ENCODE measurements at places on chromosomes 7 and 10.

DNA sequence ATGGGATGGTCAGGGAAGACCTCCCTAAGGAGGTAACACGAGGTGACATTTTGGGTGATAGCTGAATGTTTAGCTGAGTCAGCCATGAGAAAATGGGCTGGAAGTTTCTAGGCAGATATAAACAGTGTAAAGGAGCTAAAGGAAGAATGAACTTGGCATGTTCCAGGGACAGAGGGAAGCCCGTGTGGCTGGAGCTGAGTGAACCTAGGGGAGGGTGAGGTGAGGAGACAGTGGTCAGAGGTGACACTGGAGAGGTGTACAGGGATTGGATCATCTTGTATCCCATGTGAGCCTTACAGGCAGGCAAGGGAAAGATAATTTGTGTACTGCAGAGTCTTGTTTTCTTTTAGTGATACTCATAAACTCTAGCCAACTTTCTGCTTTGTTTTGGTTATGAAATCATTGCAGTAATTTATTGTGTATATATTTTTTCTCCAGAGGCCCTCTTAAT, 1.8 kb downstream of the STARD3NL start:
- peak; percentile 40 for DNase-seq

DNA sequence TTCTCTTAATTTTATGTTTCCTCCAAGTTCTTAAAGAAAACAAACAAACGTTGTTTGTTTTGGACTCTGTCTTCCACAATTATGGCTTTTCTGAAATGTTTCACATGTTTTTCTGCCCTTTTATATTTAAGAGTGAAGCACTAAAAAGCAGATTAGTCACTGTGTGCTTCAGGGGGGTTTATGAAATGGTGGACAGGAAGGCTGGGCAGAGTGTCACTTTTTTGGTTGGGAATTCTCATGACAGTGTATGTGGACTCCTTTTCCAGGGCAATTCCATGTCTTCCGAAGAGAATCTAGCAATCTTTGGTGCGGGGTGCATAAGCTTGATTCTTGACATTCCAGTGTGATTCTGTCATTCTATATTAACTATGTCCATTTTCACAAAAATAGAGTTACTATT, 669.4 kb downstream of the PARD3 start:
- DNase-seq = no peak

DNA sequence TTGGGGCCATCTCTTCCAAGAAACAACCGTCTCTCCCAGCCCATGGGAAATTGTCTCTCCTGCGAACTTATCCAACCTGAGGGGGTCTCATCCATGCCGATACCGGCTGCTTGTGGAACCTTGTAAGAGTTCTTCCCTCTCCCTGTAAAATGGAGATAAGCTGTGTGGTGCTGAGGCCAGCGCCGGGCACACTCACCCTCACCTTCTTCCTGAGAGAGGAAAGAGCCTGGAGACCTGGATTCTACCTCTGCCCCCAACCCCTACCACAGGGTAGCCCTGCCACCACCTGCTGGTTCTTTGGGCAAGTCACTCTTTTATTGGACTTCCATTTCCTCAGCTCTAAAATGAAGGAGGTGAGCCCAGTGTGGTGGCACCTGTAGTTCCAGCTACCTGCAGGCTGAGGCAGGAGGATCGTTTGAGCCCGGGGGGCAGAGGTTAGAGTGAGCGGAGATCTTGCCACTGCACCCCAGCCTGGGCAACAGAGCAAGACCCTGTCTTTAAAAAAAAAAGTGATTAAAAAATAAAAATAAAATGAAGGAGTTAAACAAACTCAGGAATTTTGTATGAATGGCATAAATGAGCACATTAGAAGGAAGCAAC, 38.4 kb upstream of the PSAP start:
- no peak for DNase-seq

DNA sequence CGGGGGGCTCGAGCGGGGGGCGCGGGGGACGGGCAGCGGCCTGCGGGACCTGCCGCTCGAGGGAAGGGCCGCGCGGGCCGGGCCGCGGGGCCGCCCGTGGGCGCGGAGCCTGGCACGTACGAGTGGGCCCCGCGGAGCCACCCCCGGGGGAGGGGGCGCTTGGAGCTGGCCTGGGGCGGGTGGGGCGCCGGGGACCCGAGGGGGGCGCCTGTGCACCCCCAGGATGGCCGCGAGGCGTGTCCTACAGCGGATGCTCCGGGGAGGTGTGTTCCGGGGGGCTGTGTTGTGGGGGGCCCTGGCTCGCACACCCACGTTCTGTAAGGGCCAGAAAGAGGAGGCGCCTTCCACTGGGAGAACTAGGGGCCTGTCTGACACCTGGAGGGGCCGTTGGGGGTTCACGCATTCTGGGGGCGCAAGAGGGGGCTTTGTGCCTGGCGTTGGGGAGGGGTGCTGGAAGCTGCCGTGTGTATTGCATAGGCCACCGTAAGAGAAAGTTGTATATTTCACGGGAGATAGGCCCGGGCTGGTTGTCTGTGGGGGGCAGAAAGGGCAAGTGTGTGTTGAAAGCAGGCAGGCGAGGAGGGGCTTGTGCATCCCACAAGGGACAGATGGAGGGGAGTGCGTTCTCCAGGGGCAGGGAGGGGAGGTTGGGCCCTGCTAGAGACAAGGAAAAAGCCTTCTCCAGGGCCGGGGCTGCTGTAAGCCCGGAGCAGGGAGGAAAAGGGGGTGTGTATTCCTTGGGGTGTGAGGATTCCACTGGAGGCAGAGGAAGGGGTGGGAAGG, 663 bp downstream of the VPS37D start:
- DNase-seq = no peak

DNA sequence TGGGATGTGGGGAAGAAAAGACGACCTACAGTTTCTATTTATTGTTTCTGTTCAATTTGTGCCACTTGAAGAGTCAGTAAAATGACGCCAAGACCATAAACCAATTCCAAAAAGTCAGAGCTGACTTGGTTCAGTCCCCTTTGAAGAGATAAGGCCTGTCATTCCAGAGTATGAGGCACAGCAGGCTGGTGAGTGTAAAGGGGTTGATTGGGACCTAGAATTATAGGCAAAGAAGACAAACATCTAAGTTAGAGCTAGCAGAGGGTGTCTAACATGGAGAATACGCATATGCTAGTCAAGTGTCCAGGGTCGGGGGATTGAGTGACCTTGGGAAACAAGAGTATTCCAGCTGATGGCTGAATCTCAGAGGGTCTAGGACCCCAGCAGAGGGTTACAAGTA, 23.6 kb downstream of the NRP1 start:
- DNase-seq = no peak

DNA sequence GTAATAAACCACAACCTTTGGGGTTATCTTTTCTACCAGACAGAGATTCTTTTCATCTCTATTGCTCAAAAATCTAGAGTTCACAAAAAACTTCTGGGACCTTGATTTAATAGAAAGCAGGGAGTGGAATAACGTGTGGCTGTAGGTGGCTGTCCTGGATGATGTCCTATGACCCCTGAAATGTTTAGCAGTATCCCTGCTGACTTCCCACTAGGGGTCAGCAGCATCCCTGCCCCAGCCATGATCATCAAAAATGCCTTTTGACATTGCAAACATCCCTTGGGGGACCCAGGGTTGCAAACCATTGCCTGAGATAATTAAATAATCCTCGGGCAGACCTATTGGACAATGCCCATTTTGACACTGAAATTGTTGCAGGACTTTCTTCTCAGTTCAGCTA, 177.1 kb downstream of the USP6NL start:
- peak; percentile 57 for DNase-seq

DNA sequence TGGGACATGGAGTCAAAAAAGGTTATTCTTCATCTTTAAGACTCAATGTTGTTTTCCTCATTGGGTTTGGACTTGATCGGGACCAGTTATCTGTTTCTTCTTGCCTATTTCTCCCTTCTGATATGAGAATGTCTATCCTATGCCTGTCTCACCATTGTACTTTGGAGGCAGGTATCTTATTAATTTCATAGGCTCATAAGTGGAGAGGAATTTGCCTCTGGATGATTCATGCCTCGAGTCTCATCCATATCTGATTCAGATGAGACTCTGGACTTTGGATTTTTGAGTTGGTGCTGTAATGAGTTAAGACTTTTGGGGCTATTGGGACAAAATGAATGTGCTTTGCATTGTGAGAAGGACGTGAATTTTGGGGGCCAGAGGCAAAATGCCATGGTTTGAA, 36.2 kb upstream of the CCDC7 start:
- no peak for DNase-seq

GRCh38 chr7:108001764-108002725, 916 bp downstream of the LAMB1 start:
- no peak for DNase-seq

- no peak for DNase-seq
Observed at GRCh38 chr7:2214636-2215035, 18.1 kb downstream of the MAD1L1 start.

- no peak for DNase-seq
Observed at GRCh38 chr7:18425838-18426445, 69.6 kb upstream of the HDAC9 start.

DNA sequence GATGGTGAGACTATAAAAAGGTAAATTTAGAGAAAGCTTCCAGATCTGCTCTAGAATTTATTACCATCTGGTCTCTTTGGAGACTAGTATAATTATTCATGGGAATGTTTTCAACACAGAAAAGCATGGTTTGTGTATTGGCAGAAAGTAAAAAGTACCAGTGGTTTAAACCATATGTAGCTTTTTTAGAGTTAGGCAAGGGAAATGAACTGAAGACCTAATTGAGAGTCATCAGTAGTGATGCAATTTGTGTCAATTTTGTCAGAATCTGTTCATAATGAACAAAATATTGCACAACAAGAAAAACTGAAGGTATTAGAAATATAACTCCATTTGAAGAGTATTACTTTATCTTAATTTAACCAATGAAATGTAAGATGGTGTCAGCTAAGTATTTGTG, 181.4 kb downstream of the ADK start:
- no peak for DNase-seq

DNA sequence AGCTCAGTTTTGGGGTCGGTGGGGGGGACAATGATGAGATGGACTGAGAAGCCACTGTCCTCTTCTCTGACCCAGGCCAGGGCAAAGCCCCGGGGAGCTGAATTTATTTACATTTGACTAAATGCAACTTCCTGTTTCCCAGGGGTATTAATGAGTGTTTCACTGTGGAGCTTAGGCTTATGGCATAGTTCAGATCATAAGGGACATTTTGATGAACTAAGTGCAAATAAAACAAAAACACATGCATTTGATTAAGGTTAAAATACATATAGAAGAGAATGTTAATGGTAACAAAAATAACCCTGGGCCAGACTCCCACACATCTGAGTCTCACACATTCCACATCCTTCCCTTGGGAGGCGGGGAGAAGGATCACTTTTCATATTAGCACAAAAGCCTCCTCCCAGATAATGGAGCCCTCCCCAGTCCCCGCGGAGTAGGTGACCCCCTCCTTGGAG, 320.6 kb downstream of the FRMD4A start:
- no peak for DNase-seq

DNA sequence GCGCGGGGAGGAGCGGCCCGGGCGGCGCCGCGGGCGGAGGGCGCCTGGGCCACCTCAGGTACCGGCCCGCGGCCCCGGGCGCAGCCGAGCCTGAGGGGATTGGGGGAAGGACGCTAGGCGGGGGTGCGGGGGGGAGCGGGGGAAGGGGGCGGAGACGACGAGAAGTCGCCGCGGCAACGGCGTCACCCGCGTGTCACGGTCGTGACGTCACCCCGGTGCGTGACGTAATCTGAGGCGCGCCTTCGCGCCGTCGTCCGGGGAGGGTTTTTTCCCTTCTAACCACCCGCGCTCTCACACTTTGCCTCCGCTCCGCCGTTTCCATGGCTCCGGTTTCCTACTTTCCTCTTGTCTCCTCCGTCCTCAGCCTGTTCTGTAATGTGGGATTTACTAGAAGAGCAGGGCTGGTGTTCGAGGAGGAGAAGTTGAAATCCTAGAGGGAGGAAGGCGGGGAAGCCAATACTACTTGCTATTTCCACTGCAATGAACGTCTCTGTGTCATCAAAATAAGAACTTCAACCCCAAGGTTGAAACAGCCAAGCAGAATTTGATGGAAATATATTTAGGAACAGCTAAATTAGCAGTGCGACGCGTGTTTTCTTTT, at the start of gene BRAF:
BRAF (minus strand) TSS at position 109 of the 601 bp plus-strand sequence. CDS start 226 bp downstream, outside the sequence.
- DNase-seq = peak; percentile 88

DNA sequence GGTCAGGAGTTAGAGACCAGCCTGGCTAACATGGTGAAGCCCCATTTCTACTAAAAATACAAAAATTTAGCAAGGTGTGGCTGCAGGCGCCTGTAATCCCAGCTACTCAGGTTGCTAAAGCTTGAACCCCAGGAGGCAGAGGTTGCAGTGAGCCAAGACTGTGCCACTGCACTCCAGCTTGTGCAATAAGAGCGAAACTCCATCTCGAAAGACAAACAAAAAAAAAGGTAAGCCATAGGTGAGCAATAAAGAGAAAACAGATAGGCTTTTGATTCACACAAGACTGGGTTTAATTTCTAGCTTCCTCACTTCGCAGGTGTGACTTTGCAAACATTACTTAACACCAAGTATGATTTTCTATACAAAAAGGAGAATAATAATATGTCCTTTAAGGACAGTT, 72.3 kb upstream of the ACBD5 start:
- DNase-seq = no peak

DNA sequence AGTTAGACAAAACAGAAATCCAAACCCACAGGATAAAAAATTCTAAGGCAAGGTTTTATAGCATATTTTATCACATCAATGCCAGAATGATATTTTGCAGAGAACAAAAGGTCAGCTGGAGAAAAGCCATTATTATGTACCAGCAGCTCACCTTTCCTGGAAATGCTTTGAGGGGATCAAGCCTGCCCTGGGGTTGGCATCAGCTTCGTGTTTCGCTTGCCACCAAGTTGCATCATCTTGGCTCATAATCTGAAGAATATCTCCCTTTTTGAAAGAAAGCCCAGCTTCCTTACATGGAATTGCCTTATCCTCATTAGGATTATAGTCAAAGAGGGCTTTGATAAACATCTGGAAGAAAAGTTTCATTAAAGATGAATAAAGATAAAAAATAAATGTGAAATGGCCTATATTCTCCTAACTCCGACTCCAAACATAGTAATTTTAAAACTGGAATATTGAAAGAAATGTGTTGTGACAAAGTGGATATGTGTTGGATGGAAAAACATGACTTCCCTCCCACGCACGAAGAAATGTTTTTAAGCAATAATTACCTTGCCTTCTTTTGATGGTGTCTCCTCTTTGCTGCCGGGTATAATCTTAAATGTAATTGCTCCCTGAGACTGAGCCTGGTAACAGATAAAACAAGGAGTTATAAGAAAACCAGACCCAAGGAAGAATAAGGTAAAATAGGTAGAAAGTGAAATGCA, 121.3 kb upstream of the ODAD2 start:
- no peak for DNase-seq

Measured in hematopoietic multipotent progenitor cell treated with erythropoietin and hydrocortisone succinate and interleukin-3 and kit ligand, for 6 days (in vitro differentiated cells).